Progenitor cell of endocrine pancreas (in vitro differentiated cells): ENCODE measurements at places on chromosomes 7 and 10. TPM values are rescaled to one million over a fixed set of nuclear protein-coding genes. Genes with fewer than 3 reads are reported as not detected.

The SFTPA1 gene
- 0.22 TPM in 1 of 2 replicates, not detected in the other for total RNA-seq

The CAV2 gene
- total RNA-seq, result 9.4 and 9.9 TPM in 2 replicates

The MCU gene
- total RNA-seq, result 63.8 and 66.2 TPM in 2 replicates

The VPS37D gene
- total RNA-seq, result 15.0 and 15.6 TPM in 2 replicates
